Cardiac muscle cell (in vitro differentiated cells and primary cell): ENCODE measurements at places on chromosomes 4 and X. TPM values are rescaled to one million over a fixed set of nuclear protein-coding genes. Genes with fewer than 3 reads are reported as not detected.

STATH gene
- not detected in 2 replicates for total RNA-seq

EDNRA gene
- 43.1 and 46.5 TPM in 2 replicates for total RNA-seq

LRIT3 gene
- 0.11 and 0.15 TPM in 2 replicates for total RNA-seq

ARX gene
- not detected in 2 replicates for total RNA-seq

FOXR2 gene
- total RNA-seq: not detected in 2 replicates

DNA sequence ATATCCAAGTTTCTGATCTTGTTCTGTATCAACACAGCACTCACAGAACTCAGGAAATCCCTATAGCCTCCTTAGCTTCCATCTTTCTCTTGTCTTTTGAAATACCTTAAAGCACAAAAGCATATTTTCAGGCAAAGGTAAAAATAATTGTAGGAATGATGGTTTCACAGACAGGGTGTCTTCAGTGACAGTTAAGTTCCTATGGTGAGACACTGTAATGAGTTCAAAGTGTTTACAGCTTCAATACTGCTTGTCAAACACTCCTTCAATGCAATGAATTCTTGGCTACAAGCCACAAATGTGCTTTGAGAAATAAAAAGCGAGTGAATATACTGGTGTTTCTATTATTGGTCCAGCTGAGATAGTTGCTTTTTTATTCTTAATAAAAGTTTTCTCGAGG, 466.0 kb downstream of the DMD start:
- no peak for DNase-seq
- H3K36me3 ChIP-seq: no peaks in the 10 kb centered on the region
- no peaks in the 10 kb centered on the region for H3K27me3 ChIP-seq
- H3K4me3 ChIP-seq: no peak overlapping the region
- H3K4me1 ChIP-seq: no peaks in the 10 kb centered on the region

DNA sequence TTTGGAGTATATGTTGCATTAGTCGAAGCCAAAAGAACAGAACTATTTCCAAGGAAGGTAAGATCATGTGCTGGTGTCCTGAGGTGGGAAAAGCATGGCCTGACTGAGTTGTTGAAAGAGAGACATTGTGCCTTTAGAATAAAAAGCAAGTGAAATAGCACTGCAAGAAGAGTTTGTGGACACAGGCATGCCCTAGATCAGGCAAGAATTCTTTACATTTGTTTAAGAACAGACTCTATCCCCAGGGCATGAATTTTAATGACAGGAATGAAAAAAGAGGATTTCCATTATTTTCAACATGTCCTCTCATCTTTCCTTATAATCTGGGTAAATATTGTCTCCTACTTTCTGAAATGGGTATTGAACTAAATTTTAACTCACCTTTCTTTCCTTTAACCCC, 516.2 kb upstream of the GALNT7 start:
- no peak overlapping the region for H3K4me3 ChIP-seq
- H3K36me3 ChIP-seq: no peaks in the 10 kb centered on the region
- H3K27me3 ChIP-seq: no peaks in the 10 kb centered on the region
- no peak for DNase-seq
- H3K27ac ChIP-seq: no peak overlapping the region
- H3K4me1 ChIP-seq: no peaks in the 10 kb centered on the region

GRCh38 chr4:182139491-182139890, 103.7 kb upstream of the TENM3 start:
- no peak for DNase-seq
- no peaks in the 10 kb centered on the region for H3K4me1 ChIP-seq
- no peak overlapping the region for H3K4me3 ChIP-seq
- H3K27me3 ChIP-seq: peaks cover 82% of the 10 kb centered on the region

DNA sequence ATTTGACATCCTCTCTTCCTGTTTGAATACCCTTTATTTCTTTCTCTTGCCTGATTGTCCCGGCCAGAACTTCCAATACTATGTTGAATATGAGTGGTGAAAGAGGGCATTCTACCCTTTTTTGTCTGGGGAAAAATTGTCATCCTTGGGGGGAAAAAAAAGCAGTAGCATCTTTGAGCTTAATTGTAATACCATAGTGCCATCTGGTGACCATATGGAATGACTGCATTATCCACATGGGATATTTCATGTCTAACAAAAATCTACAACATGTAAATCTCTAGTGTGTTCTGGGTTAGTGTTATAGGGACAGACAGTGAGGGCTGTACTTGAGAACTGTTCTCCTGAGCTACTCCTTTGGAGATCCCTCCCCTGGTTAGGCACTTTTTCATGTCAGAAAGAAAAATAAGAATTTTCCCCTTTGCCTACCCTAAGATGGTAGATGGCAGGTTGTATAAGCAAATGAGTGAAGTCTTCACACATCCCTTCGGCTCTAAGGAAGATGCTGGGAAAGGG, 26.0 kb downstream of the CAPN6 start:
- peak; percentile 6 for DNase-seq
- H3K27ac ChIP-seq: no peak overlapping the region
- H3K4me1 ChIP-seq: no peaks in the 10 kb centered on the region
- no peaks in the 10 kb centered on the region for H3K27me3 ChIP-seq
- no peak overlapping the region for H3K4me3 ChIP-seq

GRCh38 chrX:80602036-80602860, 182.0 kb downstream of the TENT5D start:
- no peaks in the 10 kb centered on the region for H3K36me3 ChIP-seq
- H3K27me3 ChIP-seq: no peaks in the 10 kb centered on the region
- H3K4me1 ChIP-seq: no peaks in the 10 kb centered on the region
- DNase-seq: no peak
- H3K27ac ChIP-seq: no peak overlapping the region

DNA sequence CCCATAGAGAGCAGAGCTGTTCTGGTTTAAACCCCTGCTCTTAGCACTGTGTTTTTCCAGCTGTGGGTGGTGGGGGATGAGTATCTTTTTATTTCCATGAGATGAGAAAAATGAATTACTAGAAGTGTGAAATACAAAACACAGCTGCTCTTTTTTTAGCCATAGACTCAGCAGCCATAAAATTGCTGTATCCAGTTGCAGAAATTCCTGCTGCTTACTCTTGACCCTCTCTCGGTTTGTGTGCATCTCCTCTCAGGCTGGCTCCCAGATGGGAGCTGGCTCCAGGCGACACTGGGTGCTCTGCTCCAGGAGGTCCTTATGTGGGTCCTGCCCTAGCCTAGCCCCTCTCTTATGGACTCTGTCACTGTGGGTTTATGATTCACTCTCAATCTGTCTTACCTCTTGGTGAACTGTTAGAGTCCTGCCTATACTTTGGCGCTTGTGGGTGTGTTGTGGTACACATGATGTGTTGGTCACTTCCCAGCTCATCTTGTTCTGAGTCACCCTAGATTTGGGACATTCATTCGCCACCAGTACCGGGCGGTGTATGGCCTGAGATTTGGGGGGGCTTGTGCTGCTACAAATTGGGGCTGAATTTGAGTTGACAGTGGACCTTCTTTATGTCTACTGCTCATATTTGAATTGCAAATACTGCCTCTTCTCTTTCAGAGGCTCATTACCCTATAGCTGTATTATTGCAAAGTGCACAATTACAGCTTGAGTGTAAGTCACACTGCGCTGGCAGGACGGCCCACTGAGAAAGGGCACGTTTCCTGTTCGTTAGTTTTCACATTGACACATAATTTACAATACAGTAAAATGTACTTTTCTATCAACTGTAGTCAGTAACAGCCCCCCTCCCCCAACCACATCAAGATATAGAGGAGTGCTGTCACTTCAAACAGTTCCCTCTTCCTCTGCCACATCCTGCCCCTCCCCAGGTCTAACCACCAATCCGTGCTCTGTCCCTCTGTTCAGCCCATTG, 46.9 kb upstream of the MSANTD1 start:
- H3K36me3 ChIP-seq: peaks cover 10% of the 10 kb centered on the region
- H3K27me3 ChIP-seq: no peaks in the 10 kb centered on the region
- peaks cover 8% of the 10 kb centered on the region for H3K4me1 ChIP-seq
- H3K4me3 ChIP-seq: no peak overlapping the region
- H3K27ac ChIP-seq: peak overlapping the region; percentile 24
- DNase-seq: peak; percentile 10
